Stimulated activated CD8-positive, alpha-beta memory T cell treated with anti-CD3 and anti-CD28 coated beads, Interleukin-4, amount 100 ng/mL, for 1 hour (primary cell): ENCODE measurements at places on chromosomes 2 and 18.

GRCh38 chr2:126949775-126950174 lies 51.1 kb downstream of the TEX51 start:
- DNase-seq = no peak

- no peak for DNase-seq
These were observed 10.2 kb downstream of the TMEM247 start for GRCh38 chr2:46489423-46490174.

DNA sequence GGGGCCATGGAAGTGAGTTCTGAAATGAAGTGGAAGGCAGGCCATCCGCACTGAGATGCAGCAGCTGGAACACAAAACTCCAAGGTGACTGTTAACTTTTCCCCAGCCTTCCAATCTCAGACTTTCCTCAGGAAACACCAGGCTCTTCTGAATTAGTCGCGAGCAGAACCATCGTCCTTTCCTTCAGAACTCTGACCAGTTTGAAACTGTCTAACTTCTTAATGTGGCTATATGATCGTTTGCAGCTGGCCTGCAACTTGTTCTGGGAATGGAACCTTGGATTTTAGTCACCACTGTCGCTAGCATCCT lies 620 bp upstream of the RPL37A start:
- no peak for DNase-seq

GRCh38 chr2:182920631-182921056 lies 54.2 kb upstream of the FRZB start:
- DNase-seq = no peak

DNA sequence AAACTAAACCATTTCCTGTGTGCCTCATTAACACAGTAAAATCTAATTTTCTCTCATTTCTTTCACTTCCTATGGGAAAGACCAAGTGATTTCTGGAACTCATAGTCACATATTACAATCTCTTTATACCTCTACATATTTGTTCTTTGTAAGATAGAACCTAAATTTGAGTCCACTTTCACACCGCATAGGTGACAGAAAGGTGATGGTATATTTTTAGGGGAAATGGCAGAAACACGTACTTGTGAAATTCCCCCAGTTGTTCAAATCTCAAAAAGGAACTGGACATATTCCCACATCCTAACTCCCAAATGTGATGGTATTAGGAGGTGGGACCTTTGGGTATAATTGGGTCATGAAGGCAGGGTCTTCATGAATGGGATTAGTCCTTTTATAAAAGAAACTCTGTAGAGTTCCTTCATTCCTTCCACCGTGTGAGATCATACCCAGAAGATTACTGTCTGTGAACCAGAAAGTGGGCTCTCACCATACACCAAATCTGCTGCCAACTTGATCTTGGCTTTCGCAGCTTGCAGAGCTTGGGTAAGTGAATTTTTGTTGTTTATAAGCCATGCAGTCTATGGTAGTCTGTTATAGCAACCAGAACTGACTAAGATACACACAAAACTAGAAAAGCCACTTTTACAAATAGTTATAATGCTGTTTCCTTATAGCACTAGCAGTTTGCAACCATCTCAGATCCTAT lies 542.1 kb downstream of the DSC3 start:
- DNase-seq = no peak

GRCh38 chr2:189628817-189629530 lies 32.3 kb upstream of the ASNSD1 start:
- DNase-seq = no peak
